ENCODE measurements at places on chromosomes 3 and 15.

GRCh38 chr3:50258029-50258680, 10.8 kb upstream of the SEMA3B start:
- no peak for DNase-seq

DNA sequence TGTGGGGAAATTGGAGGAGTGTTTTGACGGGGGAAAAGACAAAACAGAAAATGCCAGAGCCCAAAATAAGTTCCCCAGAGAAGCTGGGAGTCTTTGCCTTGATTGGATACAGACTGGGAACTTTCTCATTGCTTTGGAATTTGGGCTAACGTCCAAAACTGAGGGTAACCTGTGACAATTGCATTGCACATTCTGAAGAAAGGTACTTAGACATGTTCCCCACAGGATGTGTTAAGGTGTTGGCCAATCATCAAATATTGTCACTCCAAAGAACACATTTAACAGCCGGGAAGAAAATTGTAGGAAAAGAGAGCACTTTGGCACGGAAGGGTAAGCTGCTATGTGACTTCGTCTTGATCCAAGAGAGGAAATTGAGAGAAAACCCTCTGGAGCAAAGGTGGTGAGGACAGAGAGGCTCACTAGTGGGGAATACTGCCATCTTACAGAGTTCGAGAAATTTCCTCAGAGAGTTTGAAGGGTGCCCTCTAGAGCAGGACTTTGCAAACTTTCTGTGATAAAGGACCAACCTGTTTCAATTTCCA, 619.5 kb upstream of the TBL1XR1 start:
- no peak for DNase-seq

DNA sequence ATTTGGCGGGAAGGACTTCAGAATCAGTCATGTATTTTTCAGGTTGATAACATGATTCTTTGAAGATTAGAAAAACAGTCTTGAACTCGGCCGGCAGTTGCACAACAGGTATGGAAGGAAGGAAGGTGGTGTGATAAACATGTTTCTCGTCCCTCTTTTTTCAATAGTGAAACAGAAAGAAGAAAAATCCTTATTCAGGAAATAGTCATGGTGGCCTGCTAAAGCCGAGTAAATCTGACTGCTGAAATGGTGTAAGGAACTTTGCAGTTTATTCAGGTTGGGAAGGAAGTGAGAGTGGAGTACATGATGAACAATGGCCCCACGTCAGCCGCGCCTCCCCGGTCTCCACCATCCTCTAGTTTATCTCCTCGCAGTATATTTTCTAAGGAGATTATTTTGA, 6.7 kb downstream of the RASGRP1 start:
- no peak for DNase-seq

GRCh38 chr15:67024314-67024997, 40.9 kb upstream of the SMAD3 start:
- no peak for DNase-seq

DNA sequence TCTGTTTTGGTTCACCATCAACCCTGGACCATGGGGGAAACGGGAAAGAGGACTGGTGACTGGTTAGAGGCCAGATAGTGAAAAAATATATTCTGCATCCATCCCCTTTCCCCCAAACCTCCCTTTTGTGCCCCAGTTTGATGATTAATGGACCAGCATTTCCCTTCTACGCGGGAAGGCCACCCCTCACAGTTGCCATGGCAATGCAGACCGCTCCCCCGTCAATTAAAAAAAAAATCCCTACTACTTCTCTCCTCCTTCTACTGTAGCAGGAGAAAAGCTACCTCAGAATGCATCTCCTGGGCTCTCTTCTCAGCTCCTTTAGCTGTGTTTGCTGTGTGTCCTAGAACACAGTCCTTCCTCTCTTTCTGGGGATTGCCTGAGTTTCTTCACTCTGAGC, 4.0 kb downstream of the BAHD1 start:
- no peak for DNase-seq

DNA sequence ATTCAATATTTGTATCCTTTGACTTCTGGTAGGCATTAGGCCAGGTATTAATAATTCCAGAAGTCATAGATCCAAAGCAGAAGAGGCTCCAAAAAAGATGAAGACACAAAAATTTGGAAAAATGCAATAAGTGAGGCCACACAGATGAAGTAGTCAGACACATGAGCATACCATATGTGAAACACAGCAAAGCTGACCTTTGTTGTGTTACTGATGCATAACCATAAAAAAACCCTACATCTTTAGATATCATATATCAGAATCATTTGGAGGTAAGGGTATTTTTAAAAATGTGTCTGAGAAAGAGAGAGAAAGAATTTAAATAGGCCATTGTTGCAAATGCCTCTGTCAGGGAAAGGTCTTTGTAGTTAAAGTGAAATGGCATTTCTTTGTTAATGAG, 314.9 kb downstream of the SLC9A9 start:
- no peak for DNase-seq

DNA sequence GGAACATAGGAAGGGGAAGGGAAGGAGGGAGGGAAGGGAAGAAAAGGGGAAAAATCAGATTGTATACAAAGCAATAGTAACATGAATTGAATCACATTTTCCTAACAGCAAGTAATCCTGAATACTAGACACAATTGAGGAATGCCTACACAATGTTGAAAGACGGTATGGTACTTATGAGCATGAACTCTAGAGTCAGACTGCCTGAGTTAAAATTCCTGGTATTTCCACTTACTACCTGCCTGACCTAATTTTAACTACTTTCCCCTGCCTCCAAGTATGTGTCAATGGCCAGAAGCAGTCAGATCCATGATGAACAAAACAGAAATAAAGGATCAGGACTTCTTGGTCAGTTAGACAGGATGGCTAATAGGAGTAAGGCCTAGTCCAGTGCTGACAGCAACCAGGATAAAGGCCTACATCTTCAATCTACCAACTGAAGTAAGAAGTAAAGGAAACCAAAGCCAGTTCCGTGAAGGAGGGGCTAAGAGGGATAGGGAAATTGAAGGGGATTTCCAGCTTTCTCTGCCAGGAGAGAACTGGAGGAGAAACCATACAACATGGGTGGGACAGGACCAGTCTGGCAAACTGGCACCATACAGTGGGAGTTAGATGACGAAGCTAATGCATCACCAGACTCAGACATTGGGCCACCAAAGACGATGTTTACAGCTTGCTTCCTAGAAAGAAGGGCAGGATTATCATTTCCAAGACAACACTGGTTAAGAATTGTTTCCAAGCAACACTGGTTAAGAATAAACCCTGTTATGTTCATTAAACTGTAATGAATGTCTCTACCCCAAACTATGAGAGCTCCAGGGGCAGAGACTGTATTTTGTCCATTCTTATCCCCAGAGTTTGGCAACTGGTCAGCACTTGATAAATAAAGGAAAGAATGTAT, 151.6 kb upstream of the UBE2E2 start:
- DNase-seq = no peak

GRCh38 chr3:186540221-186540834, 3.9 kb downstream of the CRYGS start:
- peak; percentile 54 for DNase-seq

Data from NCI-H2171 (cell line).